ENCODE measurements at places on chromosomes 7 and 10. TPM values are rescaled to one million over a fixed set of nuclear protein-coding genes. Genes with fewer than 3 reads are reported as not detected.

The ASB4 gene
- total RNA-seq, result not detected

The NEBL gene
- total RNA-seq, result not detected

The SLC13A4 gene
- total RNA-seq, result not detected

The RNF133 gene
- not detected for total RNA-seq

The HECW1 gene
- not detected for total RNA-seq

The DYNC1I1 gene
- total RNA-seq, result not detected

The ANKRD22 gene
- 0.73 TPM for total RNA-seq

The AGAP5 gene
- 9.8 TPM for total RNA-seq

The DNAJC1 gene
- 53.5 TPM for total RNA-seq

The LIPN gene
- total RNA-seq, result not detected

The IFIT1 gene
- 0.69 TPM for total RNA-seq

The MRC1 gene
- total RNA-seq, result not detected

The RBM48 gene
- total RNA-seq, result 19.9 TPM

The HDAC9 gene
- total RNA-seq, result 15.0 TPM

The CTTNBP2 gene
- total RNA-seq, result not detected

The HTR7 gene
- total RNA-seq, result not detected

The TFEC gene
- 1.0 TPM for total RNA-seq

The BEND7 gene
- total RNA-seq, result not detected

The C10orf105 gene
- total RNA-seq, result not detected

The TSPAN13 gene
- total RNA-seq, result 3.0 TPM

The TWIST1 gene
- total RNA-seq, result not detected

The TEX47 gene
- not detected for total RNA-seq

The LIPJ gene
- total RNA-seq, result not detected

The MYH16 gene
- total RNA-seq, result not detected

The SYPL1 gene
- total RNA-seq, result 11.7 TPM

The HNRNPF gene
- total RNA-seq, result 340 TPM

The DPYSL4 gene
- total RNA-seq, result 19.2 TPM

The CRYGN gene
- not detected for total RNA-seq

The TMEM236 gene
- 0.11 TPM for total RNA-seq

The SMNDC1 gene
- total RNA-seq, result 41.8 TPM

The RADIL gene
- not detected for total RNA-seq

The AKR1C4 gene
- total RNA-seq, result not detected

The ABCC2 gene
- 3.4 TPM for total RNA-seq

The NEUROD6 gene
- not detected for total RNA-seq

The CPA2 gene
- total RNA-seq, result not detected

The SPDYE6 gene
- not detected for total RNA-seq

The HOXA13 gene
- total RNA-seq, result not detected

The MUC3A gene
- total RNA-seq, result not detected

The TAS2R3 gene
- total RNA-seq, result 0.78 TPM

The ADARB2 gene
- total RNA-seq, result not detected

The DNAJC12 gene
- total RNA-seq, result 0.24 TPM

The BNIP3 gene
- 20.5 TPM for total RNA-seq

The CUZD1 gene
- 3.9 TPM for total RNA-seq

The NPTX2 gene
- not detected for total RNA-seq

The GTF2I gene
- 103 TPM for total RNA-seq

The EBLN1 gene
- total RNA-seq, result not detected

The TMEM106B gene
- total RNA-seq, result 14.9 TPM

The ACSM6 gene
- not detected for total RNA-seq
